Activated gamma-delta T cell treated with anti-CD3 and anti-CD28 coated beads, Interleukin-2, amount 50 U/mL, for 16 hours (primary cell): ENCODE measurements at places on chromosomes 5 and 9.

DNA sequence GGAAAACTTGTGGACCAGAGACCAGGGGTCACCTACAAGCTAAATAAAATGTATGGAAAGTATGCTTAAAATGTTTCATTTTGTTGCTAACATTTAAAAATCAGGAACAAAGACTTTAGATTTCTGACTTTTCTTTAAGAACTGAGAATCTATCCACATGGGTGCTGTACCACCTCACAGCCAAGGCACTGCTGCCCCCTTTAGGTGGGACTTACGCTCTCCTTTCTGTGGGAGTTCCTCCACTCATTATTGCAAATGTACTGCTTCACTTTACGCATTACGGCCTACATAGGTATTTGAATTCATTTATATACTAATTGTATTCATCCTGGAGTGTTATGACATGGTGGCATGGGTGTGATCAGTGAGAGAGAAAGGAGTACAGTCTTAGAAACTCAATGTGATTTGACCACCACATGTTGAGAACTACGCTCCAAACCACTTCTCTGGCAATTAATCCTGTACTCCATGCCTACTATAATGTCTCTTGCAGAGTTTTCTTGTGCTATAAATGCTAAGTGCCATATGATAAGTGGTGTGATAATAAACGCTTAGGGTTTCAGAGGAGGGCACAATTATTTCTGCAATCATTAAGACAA lies 24.7 kb upstream of the CETN3 start:
- peak; percentile 14 for DNase-seq

DNA sequence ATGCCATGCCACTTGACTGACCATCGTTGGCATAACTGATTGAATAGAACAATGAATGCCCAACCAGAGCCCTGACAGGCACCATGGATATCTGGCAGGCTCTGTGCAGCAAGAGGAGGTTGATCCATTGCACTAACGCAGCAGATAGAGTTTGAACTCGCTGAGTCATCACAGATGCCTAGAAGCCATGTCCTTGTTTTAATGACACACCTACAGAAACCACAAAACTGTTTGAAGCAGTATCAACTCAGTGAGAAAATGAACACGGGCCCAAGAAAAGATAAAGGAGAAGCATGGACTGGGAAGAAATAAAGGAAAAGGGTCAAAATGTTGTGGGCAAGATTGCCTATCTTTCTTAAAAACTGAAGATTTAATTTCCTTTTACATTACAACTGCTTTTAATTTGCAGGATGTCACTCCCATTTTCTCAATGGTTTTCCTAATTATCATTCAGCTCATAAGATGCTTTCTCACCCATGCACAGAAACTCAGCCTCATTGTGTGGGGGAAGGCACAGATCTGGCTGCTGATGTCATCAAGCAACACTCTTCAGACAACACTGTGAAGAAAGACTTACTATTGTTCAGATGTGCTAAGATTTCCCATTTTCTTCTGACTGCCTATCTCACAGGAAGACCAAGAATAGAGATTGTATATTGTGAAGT lies 129.0 kb downstream of the PIK3R1 start:
- DNase-seq, result no peak

GRCh38 chr9:6676254-6676921 lies 30.9 kb upstream of the GLDC start:
- no peak for DNase-seq

GRCh38 chr9:70091572-70091971 lies 47.9 kb downstream of the MAMDC2 start:
- no peak for DNase-seq

DNA sequence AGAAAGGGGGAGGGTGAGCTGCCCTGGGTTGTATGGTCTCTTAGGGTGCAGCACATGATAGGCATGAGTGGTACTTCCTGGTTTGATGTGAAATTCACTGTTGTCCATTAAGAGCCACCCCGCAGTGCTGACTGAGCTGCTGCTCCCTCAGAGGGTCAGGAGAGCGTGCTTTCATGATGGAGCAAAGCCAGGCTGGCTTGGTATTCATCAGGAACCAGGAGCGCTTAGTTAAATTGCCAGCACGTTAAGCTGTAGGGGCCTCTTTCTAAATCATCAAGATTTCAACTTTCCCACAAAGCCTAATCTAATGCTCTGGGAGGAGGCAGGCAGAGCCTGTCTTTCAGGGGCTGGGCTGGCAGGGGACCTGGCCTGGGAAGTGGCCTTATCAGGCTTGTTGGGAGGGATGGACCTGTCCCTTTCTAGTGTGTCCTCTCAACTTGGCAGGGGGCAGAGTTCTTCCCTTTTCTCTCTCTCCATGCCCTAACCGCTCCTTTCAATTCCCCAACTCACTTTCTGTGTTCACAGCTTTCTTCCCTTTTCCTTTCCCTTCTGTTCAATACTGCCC lies 7.9 kb downstream of the CYSTM1 start:
- DNase-seq, result no peak

DNA sequence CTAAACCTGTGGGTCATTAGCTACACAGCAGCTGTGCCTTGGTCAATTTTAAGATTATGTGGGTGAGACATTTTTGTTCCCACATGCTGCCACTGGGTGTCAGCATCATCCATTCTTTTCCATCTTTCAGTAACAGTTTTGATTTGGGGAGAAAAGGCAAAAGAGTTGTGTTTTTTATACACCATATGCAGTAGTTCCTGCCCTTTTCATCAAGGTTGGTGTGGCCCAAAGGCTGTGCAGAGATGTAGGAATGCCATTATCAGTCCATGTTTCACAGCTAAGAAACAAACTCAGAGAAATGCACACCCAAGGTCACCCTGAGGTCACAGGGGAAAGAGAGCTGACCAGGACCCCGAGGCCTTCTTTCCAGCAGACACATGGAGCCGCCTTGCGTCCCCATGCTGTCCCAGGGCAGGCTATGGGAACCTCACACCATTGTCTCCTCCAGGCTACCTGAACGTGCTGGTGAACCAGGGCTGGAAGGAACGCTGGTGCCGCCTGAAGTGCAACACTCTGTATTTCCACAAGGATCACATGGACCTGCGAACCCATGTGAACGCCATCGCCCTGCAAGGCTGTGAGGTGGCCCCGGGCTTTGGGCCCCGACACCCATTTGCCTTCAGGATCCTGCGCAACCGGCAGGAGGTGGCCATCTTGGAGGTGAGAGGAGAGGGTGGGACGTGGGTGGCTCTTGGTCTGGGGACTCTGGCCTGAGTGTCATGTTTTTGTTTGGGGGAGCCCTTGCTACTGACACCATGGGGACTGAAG lies 27.8 kb upstream of the GRPEL2 start:
- peak; percentile 7 for DNase-seq

GRCh38 chr5:55998966-55999365 lies 4.2 kb upstream of the IL6ST start:
- no peak for DNase-seq

GRCh38 chr9:32490601-32491000 lies 35.4 kb downstream of the RIGI start:
- no peak for DNase-seq

- DNase-seq, result no peak
These were observed 264.6 kb downstream of the ICE1 start for GRCh38 chr5:5687113-5687512.

GRCh38 chr5:82817897-82818676 lies 259.1 kb downstream of the TMEM167A start:
- no peak for DNase-seq

DNA sequence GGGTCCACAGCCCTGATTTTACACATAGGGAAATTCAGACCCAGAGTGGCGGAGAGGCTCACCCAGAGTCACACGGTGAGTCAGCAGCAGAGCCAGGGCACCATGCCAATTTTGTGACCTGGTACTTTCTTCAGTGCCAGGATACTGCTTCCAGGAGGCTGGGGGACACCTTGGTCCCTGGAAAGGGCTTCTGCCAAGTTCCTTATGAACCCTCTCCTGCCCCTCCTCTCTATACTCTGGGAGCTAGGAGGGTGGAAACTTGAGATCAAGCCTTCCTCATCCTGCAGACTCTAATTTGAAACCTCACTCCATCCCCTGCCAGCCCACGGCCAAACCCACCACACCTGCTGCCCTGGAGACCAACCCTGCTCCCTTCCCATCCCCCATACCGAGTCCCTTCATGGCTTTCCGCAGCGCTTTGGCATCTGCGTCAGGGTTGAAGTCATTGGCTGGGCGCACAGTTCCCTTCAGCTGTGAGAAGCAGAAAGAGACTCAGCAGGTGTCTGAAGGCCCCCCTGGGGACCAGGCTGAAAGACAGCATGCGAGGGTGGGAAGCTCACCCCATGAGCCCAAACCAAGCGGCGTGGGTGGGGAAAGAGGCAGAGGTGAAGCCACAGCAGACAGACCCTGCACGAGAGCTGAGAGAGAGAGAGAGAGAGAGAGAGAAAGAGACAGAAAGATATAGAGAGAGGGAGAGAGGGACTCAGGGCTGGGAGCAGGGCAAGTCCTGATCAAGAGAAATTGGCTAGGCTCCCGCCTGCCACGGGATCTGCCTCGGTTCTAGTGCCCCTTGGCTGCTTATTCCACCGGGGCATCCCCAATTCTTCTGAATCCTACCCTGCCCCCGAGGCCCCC lies 33.5 kb downstream of the ANXA6 start:
- peak; percentile 31 for DNase-seq

DNA sequence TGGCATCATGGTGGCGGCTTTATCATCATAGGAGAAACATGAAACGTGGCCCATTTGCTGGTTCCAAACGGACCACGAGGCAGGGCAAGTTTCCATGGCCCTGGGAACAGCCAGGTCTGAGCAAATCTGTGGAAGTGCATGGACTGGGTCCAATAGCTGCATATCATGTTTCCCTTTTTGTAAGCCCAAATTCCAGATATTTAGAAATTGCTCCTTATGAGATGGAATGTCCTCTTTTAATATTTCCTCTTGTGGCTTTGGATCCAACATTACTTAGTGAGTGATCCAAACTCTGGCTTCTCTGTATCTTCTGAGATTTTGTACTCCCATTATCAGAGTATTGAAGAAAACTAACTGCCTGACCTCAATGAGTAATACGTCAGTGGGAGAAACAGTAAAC lies 79.8 kb upstream of the FBXL7 start:
- no peak for DNase-seq

- no peak for DNase-seq
These were observed 1.2 kb upstream of the ENTREP1 start for GRCh38 chr9:69323861-69324260.

DNA sequence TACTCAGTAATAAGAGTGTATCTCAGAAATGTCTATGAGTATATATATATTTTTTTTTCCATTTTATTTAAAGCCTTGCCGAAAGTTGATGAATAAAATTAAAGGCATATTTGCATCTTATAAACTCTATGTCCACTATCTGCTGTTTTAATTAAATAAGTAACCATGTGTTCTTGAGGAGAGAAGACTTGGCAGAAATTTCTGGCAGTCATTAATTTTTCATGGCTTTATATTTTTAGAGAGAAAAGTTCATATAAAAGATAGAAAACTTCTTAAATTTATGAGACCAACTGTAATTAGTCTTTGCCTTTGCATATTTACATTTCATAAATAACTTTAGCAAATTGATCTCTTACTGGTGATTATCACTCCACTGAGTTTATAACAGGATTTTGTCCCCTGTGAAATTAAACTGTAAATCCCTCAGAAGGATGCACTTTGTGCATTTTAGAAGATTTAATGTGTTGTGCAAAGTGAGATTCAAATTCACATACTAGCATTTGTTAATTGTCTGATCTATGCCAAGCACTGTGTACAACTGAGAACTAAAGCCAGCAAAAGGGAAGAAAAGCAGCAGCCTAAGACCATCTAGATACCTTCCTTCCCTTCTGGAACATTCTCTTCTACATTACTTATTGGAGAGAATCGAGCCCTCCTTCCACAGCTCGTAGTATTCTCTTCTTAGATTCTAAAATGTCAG lies 108.7 kb downstream of the SNCAIP start:
- DNase-seq, result no peak

GRCh38 chr9:75858497-75859092 lies 31.9 kb upstream of the PCSK5 start:
- DNase-seq, result no peak

- no peak for DNase-seq
These were observed 3.5 kb upstream of the NEK6 start for GRCh38 chr9:124254261-124254682.

DNA sequence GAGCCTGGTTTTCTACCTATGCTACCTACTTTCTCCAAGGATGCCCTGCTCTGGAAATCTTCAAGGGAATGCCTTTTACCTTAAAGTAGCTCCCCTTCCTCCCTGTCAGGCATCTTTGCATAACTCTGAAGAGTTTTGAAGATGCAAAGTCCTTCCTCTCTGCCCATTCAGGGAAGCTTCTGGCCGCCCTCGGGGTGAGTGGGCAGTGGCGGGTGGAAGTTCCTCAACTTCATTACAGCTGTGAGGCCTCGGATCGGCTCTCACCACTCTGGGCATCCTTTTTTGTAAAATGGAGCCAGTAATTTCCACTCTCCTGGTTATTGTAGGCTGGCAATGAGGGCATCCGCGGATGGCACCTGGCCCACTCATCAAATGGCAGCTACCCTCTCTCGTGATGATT lies 31.7 kb upstream of the STXBP1 start:
- no peak for DNase-seq

DNA sequence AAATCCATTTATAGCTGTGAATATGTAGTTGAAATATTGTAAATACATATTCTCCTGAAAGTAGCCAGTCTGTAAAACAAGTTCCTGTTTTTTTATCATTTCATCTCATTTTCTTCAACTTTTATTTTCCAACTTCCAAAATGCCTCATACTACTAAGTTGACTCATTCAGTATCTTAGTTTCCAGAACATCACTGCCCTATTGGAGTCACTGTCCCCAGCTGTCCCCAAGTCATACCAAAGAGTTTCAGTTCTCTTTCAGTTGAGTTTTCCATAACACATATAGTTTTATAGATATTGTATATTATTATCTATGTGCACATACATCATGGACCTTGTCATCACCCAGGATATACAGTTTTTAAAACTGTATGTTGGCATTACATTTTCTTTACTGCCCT lies 261.7 kb downstream of the CDH12 start:
- DNase-seq, result no peak

DNA sequence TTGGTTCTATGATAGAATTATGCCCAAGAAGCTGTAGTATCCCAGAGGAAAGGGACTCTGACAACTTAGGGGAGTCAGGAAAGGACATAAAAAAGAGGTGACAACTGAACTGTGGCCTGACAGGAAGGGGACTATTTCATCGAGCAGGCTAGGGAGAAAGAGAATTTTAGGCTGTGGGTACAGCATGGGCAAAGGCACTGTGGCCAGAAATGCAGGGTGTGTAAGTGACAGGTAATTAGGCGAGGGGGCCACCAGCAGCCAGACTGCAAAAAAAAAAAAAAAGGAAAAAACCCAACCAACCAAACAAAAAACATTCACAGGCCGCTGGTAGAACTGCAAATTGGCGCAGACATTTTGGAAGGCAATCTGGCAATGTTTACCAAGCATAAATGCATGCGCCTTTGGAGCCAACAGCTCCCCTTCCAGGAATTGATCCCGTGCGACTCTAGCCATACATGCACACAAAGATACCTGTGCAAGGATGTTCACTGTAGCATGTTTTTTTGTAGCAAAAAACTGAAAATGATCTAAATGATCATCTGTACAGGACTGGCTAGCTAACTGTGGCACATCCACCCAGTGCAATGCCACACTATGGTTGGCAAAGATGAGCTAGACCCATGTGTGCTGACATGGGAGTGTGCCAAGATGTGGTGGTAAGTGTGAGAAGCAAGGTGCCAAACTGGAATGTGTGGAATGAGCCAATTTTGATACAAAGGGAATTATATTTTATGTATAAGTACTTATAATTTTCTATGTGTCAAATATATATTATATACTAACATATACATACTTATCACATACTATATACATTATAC lies 1.1 kb downstream of the EIF4E1B start:
- no peak for DNase-seq
